NCI-H1048 (cell line): ENCODE measurements at places on chromosomes 16 and 17.

DNA sequence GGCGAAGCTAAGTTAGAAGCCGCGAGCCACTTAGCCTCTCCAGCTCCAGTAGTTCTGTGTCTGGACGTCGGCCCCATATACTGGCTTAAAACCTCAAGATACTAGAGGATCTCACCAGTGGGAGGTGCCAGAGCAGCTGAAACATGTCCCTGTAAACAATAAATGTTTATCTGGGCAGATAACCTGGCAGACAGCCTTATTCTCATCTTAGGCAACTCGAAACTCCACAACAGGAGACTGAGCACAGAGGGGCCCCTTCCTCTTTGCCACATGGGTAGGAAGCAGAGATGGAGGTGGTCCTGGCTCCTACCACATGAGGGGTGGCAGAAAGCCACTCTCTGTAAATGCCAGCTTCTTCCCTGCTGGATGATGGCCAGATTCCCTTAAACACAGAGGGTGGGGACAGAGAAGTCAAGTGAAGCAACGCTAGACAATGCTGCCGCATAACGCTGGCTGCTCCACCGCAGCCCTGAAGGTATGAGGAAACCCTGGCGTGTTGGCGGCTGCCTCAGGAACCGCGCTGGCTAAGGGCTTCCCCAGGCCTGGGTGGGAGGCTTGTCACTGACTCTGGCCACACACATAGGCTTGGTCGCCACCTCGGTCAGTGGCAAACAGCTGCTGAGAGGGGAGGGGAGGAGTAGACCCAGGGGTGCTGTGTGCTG is 67.9 kb downstream of the HIC1 start:
- DNase-seq = no peak

DNA sequence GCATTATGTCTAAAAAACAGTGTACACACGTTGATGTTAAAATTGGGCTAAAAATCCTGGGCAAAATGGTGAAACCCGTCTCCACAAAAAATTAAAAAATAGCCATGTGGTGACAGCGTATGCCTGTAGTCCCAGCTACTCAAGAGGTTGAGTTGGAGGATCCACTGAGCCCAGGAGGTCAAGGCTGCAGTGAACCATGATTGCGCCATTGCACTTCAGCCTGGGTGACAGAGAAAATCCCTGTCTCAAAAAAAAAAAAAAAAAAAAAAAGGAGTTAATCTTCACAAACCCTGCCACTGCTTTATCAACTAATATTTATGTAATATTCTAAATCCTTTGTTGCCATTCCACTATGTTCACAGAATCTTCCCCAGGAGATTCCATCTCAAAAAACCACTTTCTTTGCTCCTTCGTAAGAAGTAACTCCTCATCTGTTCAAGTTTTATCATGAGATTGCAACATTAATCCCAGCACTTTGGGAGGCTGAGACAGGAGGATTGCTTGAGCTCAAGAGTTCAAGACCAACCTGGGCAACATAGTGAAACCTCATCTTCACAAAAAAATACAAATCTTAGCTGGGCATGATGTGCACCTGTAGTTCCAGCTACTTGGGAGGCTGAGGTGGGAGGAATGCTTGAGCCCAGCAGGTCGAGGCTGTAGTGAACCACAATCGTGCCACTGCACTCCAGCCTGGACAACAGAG is 1.9 kb upstream of the C16orf87 start:
- DNase-seq = no peak

DNA sequence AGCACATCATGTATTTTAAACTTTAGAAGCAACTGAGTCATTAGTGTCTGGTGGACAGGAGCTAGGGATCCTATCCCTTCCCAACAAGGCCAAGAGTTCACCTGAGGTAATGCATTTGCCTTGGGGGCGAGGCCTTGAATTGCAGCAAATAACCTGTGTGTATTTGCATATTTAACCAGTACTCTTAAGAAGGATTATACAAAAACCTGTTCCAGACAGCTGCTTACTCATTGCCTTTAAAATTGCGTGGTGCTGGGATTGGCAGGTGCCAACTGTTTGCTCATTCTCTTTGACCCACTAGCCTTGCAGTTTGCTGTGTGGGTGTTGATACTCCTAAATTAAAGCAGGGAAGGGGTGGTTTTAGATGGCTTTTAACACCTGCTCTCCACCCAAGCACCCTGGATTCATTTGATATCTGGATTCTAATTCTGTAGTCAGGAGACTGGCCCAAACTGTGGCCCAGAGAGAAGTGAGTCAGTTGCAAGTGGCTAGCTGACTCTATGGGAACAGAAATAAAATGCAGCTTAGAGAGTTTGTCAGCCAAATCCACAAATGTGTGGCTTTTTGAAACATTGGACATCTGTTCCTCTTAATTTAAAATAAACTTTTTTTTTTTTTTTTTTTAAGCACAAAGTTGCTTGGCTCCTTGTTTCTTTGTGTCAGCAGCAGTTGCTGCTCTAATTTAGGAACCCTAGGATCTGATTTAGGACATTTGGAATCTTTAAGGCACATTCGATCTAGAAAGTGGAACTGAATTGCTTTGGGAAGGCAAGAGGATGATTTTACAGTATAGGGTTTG is 46.9 kb downstream of the TUBD1 start:
- peak; percentile 94 for DNase-seq

DNA sequence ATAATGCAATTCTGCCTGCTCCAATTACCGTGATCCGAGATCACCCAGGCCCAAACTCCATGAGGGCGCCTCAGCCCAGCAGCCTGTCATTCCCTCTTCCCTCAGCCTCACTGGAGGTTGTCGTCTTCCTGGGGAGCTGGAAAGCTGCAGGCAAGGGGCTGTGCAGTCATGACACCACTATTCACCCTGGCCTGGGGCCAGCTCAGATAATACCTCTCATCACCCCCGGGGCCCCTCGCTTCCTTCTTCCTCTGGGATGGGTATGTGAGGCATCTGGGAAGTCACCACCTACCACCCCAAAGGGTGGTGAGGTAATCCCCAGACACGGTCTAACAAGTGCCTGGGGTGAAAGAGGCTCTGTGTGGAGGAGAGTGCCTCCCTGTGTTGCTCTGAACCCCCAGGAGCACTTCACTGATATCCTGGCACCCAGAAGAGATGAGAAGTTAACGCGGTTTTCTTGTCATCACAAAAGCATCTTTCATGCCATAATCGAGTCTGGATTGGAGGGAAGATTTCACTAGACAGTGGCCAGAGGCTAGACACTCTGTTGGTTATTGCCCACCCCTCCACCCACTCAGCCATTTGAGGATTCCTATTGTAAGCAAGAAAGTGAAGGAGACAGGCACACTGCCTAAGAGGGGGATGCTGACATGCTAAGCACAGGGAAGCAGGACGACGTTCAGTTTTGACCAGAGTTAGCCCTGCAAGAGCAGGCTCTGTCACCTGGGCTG is 18.4 kb downstream of the CFAP20 start:
- no peak for DNase-seq

GRCh38 chr16:49837688-49838410 is 18.1 kb downstream of the ZNF423 start:
- no peak for DNase-seq

- no peak for DNase-seq
These were observed 18.6 kb downstream of the COG7 start for GRCh38 chr16:23434380-23434779.

GRCh38 chr17:45405250-45406086 is 27.2 kb downstream of the ARHGAP27 start:
- DNase-seq = no peak

- DNase-seq = no peak
These were observed 138.3 kb downstream of the UTP18 start for GRCh38 chr17:51398687-51399086.

GRCh38 chr17:81837641-81838040 is 2.8 kb upstream of the PPP1R27 start:
- no peak for DNase-seq

DNA sequence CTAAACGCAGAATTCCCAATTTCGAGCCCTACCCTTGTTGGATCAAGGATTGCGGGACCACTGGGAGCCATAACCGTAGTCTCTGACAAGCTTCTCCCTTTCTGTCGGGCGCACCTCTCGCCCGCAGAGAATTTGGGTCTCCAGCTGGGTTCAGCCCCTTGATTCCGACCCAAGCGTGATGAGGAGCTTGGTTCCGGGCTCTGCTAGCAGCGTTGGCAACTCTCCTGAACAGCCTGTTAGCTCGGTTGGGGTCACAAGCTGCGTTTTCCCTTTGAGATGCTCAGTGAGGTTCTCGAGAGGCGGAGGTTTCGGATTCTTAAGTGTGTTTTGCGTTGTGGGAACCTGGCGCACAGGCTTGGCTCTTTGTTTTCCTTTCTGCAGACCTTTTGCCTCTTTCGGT is 655 bp downstream of the ATXN1L start:
- DNase-seq = no peak
